T-helper 17 cell (primary cell): ENCODE measurements at places on chromosomes 1 and 21. TPM values are rescaled to one million over a fixed set of nuclear protein-coding genes. Genes with fewer than 3 reads are reported as not detected.

FMOD gene
- total RNA-seq: not detected

HPDL gene
- total RNA-seq: 0.21 TPM

DNA sequence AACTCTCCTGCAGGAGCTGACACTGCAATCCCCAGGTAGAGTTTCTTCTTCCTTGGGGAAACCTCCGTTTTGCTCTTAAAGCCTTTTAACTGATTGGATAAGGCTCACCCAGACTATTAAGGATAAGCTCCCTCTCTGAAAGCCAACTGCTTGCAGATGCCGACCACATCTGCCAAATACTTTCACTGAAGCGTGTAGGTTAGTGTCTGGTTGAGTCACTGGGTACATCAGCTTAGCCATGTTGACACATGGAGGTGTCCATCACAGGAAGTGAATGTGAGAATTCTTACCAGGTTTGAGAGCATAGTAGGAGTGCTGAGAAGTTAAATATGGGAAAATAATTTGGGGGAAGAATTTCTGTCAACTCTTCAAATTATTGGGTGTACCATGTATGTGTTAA lies 202.0 kb downstream of the AJAP1 start:
- no peak for DNase-seq

- DNase-seq: no peak
Measured at GRCh38 chr1:202291961-202292712, 49.6 kb downstream of the UBE2T start.

GRCh38 chr1:228265167-228265566 lies 57.3 kb downstream of the OBSCN start:
- DNase-seq: no peak

- no peak for DNase-seq
Measured at GRCh38 chr1:223271085-223271781, 92.7 kb downstream of the SUSD4 start.
